Left ventricle myocardium superior (tissue), 1 donor: ENCODE measurements at places on chromosomes 5 and 9. TPM values are rescaled to one million over a fixed set of nuclear protein-coding genes. Genes with fewer than 3 reads are reported as not detected.

GCNT4 gene
- total RNA-seq, result 0.17 TPM

GRCh38 chr9:68685770-68686169 lies 19.3 kb upstream of the PIP5K1B start:
- DNase-seq, result no peak

CTXN3 gene
- not detected for total RNA-seq

GNPDA1 gene
- total RNA-seq, result 20.2 TPM

IFNA13 gene
- total RNA-seq, result not detected

EIF4E1B gene
- not detected for total RNA-seq

GRCh38 chr5:38739011-38739704 lies 106.7 kb upstream of the OSMR start:
- no peak for DNase-seq

SPINK13 gene
- not detected for total RNA-seq

CSF2 gene
- not detected for total RNA-seq

DNA sequence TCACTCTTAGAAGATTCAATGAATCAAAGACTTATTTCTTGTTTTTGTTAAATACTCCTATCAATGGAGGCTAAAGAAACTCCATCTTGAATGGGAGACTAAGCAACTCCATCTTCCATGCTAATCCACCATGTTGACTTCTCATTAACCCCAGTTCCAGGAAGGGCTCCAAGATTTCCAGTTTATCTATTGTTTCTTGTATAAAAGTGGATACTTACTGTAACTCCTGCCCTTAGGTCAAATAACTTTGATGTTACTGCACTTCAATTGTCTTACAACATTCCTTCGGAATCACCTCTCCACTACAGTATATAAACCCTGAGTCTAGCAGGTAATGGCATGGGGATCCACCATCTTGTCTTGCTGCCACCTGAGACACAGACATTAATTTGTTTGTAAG lies 63.0 kb downstream of the PUM3 start:
- DNase-seq, result no peak

GRCh38 chr9:16661816-16662215 lies 208.7 kb downstream of the BNC2 start:
- no peak for DNase-seq

SLC4A9 gene
- not detected for total RNA-seq

DNA sequence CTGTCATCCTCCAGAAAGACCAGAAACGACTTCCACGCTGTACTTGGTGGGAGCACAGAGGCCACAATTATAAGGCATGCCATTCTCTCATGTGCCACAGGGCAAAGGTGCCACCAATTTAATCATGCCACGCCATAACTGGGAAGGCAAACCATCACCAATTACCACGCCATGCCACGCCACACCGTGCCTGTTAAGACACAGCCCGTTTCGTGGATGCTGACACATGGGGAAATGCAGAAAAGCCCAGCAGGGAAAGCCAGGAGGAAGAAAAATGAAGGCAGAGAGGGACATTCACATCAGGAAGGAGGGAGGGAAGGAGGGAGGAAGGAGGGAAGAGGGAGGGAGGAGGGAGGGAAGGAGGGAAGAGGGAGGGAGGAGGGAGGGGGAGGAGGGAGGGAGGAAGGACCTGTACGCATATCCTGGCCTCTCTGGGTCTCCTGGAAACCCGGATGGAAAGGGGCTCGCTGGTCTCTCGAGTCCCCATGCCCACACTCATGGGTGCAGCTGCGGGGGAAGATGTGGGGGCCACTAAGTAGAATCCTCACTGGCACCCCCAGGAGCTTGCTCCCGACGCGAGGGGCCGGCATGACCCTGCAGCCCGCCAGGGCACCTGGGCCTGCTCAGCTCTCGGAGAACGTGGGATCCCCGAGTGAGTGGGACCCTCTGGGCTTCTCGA lies 61.7 kb upstream of the UBAC1 start:
- peak; percentile 23 for DNase-seq

SNAPC4 gene
- total RNA-seq, result 4.4 TPM

SPINK9 gene
- 0.57 TPM for total RNA-seq

- no peak for DNase-seq
These were observed 9.2 kb upstream of the ZBTB5 start for GRCh38 chr9:37474438-37474837.

DNA sequence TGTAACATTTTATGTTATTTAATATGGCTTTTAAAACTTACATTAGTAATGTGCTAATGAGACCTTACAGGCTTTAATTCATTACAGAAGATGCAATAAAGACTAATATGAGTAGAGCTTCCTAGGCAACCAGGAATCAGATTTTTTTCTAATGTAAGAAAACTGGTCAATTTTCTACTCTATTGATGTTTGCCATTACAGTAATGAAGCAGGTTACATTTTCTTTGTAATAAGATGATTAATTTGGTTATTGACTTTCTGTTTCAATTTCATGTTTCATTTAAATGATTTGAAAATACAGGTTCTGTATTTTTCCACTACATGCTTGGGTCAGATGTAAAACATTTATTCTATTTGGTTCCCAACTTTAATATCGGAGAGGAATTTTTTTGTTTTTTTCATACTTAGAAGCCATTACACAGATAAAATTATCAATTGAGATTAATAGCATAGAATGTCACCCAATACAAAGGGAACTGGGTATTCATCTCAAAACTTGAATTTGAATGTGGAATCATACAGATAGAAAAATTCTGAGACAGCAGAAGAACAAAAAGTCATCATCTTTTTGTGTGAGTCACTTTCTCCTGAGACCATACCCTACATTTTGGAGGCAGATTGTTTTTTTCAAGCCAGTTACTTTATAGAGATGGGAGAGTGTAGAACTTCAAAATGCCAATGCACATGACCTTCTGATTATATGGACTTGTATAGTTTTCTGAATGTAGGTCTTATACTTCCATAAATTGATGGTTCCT lies 133.6 kb upstream of the HMHB1 start:
- DNase-seq, result no peak

- no peak for DNase-seq
These were observed 32.2 kb upstream of the LECT2 start for GRCh38 chr5:135986891-135987401.
